Activated CD4-positive, alpha-beta T cell treated with anti-CD3 and anti-CD28 coated beads, Interleukin-2, amount 50 U/mL, for 1 hour (primary cell): ENCODE measurements at places on chromosomes 1 and 21.

DNA sequence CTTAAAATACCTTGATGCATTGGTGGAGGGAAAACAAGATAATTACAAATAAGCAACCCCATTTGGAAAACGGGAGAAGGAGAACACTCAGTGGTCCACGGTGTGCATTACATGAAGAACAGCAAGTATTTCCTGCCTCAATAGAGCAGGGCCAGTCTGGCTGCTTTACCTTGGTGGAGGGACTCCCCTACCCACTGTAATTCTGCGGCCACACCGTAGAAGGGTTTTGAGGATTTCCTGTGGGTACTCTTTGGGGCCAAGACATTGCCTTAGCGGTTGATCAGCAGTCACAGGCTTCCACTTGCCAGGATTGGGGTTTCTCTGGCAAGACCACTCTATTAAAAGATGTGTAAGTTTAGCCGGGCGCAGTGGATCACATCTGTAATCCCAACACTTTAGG, 16.3 kb upstream of the TMEM54 start:
- DNase-seq = no peak

- no peak for DNase-seq
These were observed 395.4 kb downstream of the NTNG1 start for GRCh38 chr1:107536266-107536665.

DNA sequence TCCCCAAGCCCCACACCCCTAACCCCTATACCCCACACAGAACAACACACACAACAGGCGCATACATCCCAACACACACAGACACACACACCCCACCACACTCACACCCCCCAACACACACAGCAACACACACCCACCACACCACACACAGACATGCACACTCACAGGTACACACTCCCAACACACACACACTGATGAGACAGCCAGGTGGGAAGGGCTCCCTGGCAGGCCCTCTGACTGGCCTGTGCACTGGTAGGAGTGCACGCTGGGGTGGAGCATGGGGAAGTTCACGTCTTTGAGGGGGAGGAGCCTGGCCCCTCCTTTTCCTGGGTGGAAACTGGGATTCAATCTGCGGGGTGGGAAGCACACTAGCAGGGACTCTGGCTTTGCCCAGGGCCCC, 116.7 kb downstream of the RHOU start:
- no peak for DNase-seq

- DNase-seq = no peak
These were observed 14.5 kb downstream of the SORT1 start for GRCh38 chr1:109383087-109383779.

DNA sequence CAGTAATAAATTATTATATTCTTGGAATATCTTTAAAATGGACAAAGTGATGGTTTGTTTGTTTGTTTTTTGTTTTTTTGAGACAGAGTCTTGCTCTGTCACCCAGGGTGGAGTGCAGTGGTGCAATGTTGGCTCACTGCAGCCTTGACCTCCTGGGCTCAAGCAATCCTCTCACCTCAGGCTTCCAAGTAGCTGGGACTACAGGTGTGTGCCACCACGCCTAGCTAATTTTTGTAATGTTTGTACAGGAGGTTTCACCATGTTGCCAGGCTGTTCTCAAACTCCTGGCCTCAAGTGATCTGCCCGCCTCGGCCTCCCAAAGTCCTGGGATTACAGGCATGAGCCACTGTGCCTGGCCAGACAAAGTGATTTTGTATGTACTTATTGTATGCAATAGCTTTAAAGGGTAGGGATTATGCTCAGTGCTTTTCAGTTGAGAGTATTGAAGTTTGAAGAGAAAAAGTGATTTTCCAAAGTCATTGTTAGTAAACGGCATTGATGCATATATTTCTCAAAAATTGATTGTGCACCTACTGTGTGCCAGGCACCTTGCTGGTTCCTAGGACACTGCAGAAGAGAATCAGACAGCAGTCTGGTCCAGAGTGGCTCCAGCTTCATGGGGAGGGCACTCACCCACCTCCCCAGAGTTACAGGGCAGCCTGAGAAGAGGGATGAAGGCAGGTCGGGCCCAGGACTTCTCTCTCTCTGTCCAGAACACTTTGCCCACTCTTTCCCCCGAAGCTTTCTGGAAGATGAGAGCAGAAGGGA, 34.2 kb upstream of the TTC22 start:
- no peak for DNase-seq

- peak; percentile 59 for DNase-seq
These were observed 5.5 kb upstream of the FOXD2 start for GRCh38 chr1:47432071-47433036.

DNA sequence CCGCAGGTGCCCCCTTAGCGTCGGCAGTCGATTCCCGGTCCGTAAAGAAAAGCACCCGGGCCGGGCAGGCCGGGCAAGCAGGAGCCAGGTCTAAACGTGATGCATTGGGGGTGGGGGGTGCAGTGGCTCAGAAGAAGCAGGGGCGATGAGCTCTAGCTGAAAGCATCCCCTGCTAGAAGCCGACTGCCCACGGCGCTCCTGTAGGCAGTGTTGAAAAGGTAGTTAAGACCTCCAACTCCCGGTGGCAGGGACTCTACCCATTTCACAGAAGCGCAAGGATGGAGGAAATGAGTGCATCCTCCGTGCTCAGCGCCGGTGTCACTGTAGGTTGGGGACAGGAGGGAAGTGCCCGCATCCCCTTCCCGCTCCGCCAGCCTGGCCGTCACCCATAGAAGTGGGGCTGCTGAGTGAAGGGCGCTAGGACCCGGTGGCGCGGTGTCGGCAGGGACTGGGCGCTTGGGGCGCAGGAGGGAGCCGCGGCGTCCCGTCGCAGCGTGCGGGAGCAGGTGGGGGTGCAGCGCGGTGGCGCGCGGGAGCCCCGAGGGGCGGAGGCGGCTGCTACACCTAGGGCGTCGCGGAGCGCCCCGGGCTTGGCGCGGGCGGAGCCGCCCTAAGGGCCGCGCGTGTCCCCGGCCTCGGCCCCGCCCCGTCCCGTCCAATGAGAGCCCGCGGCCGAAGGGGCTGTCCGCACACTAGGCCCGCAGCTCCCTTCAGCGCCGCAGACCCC, at the start of gene WNT2B:
Gene WNT2B (plus strand): TSS at position 688 of the 727 bp plus-strand sequence. CDS start 298 bp downstream, outside the sequence.
- peak; percentile 48 for DNase-seq

GRCh38 chr1:107480548-107481415, 339.9 kb downstream of the NTNG1 start:
- no peak for DNase-seq

GRCh38 chr21:17359781-17360180, 153.1 kb upstream of the CXADR start:
- no peak for DNase-seq

DNA sequence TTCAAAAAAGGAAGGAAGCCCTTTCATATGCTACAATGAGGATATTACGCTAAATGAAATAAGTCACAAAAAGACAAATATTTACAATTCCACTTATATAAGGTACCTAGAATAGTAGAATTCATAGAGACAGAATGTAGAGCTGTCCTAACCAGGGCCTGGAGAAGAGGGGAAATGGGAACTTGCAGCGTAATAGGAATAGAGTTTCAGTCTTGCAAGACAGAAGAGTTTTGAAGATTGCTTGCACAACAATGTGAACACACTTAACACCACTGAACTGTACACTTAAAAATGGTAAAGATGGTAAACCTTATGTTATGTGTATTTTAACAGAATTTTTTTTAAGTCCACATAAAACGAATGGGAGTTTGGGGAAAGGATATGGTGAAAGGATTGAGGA, 2.9 kb downstream of the CD1B start:
- no peak for DNase-seq

DNA sequence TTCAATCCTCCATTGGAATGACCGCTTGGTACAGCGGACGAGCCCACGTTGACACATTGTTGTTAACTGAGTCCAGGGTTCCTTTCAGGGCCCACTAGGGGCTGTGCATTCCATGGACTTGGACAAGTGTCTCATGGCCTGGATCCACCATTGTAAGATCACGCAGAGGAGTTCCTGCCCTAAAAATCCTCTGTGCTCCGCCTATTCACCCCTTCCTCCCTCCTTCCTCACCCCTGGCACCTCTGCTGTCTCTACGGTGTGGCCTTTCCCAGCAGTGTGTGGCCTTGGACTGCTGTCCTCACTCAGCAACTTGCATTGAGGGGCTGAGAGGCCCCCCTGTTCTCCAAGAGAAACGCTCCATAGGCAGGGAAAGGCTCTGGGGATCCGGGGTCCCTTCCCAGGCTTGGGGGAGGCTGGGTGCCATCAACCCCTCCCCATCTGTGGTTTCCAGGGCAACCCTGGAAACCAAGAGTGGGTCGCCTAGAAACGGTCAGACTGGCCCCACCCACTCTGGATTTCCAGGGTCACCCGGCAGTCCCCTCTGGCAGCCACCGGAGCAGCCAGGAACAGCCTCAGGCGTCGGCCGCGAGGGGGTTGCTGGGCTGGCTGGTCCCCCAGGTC, 50.9 kb downstream of the MEGF6 start:
- no peak for DNase-seq

DNA sequence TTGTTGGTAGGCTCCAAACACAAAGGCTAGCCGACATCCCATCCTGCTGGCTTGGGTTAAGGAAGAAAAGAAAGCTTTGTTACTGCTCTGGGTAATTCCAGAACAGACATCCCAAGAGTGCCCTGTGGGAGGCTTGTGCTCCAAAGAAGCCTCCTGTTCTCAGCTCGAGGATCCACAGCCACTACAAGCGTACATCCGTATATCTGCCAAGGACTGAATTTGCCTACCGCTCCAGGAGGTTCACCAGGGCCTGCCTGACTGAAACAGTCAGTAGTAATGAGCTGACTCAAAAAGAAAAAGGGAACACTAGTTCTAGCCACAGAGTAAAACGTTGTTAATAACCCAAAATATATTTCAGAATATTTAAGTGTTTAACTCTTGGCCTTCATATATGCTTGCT, 24.8 kb upstream of the MUTYH start:
- no peak for DNase-seq

DNA sequence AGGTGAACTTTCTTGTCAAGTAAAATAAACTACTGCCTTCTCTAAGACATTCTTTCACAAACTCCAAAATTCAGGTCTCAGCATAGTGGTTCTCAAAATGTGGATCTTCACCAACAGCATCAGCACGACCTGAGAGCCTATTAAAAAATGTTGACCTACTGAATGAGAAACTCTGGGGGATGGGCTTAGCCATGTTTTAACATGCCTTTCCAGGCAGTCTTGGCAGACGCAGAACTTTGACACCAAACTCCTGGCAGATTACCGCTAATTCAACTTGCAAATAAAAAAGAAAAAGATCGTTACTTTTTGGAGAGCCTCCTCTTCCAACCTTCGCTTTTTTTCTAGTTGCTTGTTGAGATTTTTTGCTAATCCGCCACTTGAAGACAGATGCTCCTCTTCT, 35.1 kb downstream of the ARHGAP29 start:
- no peak for DNase-seq

DNA sequence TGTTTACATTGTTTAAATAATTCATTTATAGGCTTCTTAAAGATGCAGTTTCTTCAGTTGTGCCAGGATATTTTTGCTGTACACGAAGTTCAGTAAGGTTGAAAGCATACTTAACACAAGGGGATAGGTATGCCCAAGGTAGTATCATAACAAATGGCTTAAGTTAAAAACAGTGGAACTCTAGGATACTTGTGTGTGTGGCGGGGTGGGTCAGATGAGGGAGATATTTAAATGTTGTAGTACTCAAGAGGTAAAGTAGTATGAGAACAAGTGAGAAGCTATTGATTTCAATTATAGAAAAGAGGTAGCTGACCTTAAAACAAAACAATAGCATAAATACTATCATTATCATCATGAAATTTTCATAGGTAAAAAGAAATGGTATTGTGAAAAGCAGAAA, 6.2 kb downstream of the LRRC7 start:
- no peak for DNase-seq

GRCh38 chr1:153805886-153806719, 30.9 kb downstream of the SLC27A3 start:
- no peak for DNase-seq

DNA sequence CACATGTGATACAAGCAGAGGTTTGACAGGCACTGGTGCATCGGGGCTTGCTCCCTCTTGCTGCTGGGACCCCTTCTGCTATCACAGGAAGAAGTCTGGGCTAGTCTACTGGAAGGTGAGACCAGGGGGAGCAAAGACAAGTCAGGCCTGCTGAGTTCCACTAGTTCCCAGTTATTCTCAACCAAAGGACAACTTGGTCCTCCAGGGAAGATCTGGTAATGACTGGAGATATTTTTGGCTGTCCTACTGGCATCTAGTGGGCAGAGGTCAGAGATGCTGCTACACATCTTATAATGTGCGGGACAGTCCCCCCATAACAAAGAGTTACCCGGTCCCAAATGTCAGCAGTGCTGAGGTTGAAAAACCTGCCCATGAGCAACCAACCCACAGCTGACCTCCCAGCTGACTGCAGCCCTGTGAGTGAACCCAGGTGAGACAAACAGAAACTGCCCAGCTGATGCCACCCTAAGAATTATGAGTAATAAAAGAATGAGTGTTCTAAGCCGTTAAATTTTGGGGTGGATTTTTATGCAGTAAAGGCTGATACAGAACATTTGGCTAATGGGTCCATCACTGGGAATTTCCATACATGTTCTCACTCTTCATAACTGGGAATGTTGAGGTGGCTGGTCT, 71.6 kb downstream of the NENF start:
- DNase-seq = no peak

DNA sequence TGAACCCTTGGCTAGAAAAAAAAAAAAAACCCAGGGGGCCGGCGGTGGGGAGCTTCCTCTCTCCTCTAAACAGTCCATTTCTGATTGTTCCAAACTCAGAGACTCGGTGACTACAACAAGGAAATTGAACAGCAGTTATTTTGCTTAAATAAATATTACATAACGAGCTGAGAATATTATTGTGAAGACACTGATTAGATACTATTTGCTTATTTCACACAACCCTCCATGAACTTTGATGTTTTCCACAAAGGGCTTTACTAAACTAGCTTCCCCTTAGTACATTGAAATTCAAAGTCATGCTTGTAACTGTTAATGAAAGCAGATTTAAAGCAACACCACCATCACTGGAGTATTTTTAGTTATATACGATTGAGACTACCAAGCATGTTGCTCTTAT, at the start of gene CFHR5:
Gene CFHR5 (plus strand): TSS at position 279 of the 400 bp plus-strand sequence. CDS start 109 bp downstream, at position 388.
- no peak for DNase-seq

DNA sequence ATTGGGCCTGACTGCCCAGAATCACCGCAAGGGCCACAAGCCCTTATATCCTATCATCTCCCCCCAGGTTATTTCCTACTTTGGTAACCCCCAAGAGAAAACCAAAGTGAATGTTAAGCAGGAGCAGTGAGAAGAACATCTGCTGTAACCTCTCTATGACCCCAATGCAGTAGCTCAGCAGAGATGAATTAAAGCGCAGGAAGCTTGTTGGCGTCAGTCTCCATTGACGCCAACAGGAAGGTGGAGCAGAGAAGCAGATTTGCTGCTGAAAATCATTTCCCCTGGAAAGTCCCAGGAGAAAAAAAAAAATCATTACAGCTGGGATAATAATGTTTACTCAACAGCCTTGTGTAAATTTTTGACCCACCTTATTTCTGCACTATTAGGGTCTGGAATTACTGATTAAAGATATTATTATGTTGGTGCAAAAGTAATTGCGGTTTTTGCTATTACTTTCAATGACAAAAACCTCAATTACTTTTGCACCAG, 33.2 kb upstream of the FAM163A start:
- DNase-seq = peak; percentile 23

- no peak for DNase-seq
These were observed 14.3 kb downstream of the BACH1 start for GRCh38 chr21:29312981-29313380.
